Hindlimb muscle (tissue), 1 donor: ENCODE measurements at places on chromosomes 11 and 22. TPM values are rescaled to one million over a fixed set of nuclear protein-coding genes. Genes with fewer than 3 reads are reported as not detected.

DNA sequence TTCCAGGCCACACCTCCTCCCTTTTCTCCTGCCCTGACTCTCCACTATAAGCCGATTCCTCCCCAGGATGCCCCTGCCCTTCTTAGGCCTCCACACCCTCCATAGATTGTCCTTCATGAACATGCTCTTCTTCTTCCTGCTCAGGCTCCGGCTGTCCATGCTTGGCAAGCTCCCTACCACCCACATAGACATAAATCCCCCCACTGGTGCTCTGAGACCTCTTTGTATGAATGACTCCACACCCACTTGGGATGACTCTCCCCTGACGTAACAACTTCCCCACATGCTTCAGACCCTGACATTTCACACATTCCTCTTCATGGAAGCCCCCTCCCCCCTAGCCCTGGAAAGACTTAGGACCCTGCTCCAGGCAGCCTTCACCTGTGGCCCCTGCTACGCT lies 542.5 kb upstream of the LARGE1 start:
- DNase-seq = no peak

VPREB1 gene
- 0.26 TPM for polyA plus RNA-seq

PDE2A gene
- polyA plus RNA-seq = 22.4 TPM

DNA sequence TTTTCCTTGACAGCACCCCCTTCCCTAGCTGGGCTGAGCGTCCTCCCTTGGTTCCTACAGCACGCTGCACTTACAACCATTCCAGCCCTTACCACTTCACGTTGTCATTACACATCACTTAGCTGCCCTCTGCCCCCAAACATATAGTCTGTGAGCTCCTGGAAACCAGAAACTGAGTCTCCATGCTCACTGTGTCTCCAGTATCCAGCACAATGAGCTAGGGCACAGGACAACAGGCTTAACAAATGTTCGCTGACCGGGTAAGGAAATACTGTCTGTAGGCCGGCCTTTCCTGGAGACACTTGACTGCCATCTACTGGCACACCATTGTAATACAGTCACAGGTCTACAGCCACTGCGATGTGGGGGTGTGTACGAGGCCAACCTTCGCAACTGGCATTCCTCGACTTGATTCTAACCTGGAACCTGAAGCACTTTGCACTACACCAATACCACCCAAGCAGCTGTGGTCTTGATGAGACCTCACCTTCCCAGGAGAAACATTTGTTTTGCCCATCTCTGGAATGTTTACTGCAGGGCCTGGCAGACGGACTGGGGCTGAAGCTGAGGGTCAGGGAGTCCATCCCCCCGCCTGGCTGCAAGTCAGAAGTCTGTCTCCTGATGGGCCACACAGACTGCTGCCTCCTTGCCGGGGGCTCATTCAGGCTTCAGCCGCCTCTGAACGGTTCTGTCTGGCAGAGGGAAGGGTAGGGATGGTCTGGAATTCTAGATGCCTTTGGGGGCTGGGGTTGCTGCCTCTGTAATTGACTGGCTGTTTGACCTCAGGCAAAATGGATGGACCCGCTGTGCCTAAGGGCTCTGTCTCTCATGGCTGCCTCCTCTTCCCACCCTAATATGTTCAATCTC lies 72.0 kb downstream of the SYN3 start:
- DNase-seq = peak; percentile 87

GRCh38 chr11:124079631-124080326 lies 35.5 kb upstream of the VWA5A start:
- no peak for DNase-seq

GRCh38 chr11:102194257-102194656 lies 84.0 kb downstream of the YAP1 start:
- DNase-seq = no peak

GRCh38 chr22:38953577-38954413 lies 3.6 kb upstream of the APOBEC3A start:
- DNase-seq = no peak

C11orf65 gene
- 1.0 TPM for polyA plus RNA-seq

- peak; percentile 30 for DNase-seq
These were observed 219.6 kb downstream of the C11orf87 start for GRCh38 chr11:109641549-109641948.

- DNase-seq = no peak
These were observed 8.0 kb upstream of the CHADL start for GRCh38 chr22:41248758-41249157.

DNA sequence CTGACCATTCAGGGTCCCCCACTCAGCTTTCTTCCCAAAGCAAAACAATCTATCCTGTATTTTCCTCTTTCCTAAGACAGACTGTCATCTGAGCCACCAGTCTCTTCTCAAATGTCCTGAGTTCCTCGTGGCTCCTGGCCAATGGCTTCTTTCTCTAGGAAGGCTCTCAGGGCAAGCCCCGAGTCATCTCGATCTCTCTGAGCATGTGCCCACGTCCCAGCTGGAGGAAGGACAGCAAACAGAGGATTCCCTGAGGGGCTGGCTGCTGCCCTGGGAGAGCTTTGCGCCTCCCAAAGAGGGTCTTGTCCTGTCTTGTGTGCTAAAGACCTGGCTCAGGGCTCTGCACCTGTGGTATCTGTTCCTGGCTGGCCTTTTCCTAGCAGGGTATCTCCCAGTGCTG lies 8.3 kb downstream of the SLC37A2 start:
- DNase-seq = no peak

DNA sequence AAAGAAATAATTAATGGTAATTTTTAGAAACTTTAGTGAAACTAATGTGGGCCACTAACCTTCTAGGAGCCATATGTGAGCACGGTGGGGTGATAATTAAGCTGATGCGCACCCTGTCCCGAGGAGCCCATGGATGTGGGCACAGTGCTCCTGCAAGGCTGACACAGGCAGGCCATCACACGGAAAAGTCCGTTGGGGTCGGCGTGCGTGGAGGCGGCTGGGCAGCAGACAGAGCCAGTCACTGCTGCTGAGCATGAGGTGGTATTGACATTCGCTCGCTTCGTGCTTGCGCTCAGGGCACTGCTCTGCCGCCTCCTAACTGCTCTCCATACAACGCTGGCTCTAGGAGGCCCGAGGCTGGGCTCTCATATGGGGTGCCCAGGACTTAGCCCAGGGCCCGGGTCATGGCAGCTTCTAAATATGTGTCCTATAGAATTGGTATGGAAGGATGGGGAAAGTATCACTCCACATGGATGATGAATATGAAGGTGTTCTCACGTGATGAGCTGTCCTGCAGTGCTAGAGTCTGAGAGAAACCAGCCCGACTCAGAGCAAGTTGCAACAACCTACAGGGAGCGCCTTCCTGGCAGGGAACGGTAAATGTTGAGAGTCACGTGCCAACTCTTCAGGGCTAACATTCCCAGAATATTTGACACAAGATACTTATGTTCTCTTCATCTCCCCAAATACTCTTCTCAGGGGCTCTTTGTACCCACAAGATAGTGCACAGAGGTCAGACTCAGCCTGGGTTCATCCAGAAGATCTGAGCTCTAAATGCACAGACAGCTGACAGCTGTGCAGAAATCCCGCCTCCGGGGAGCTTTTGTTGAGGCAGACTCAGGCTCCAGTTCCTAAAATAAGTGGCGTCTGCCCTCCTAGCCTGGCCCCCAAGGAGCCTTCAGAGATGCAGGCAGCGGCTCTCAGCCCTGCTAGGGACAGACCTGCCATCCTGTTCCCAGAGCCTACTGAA lies 50.6 kb upstream of the ARFGAP3 start:
- DNase-seq = peak; percentile 58

DNA sequence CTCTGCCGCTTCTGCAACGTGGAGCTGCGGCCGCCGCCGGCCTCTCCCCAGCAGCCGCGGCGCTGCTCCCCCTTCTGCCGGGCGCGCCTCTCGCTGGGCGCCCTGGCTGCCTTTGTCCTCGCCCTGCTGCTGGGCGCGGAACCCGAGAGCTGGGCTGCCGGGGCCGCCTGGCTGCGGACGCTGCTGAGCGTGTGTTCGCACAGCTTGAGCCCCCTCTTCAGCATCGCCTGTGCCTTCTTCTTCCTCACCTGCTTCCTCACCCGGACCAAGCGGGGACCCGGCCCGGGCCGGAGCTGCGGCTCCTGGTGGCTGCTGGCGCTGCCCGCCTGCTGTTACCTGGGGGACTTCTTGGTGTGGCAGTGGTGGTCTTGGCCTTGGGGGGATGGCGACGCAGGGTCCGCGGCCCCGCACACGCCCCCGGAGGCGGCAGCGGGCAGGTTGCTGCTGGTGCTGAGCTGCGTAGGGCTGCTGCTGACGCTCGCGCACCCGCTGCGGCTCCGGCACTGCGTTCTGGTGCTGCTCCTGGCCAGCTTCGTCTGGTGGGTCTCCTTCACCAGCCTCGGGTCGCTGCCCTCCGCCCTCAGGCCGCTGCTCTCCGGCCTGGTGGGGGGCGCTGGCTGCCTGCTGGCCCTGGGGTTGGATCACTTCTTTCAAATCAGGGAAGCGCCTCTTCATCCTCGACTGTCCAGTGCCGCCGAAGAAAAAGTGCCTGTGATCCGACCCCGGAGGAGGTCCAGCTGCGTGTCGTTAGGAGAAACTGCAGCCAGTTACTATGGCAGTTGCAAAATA lies 816 bp downstream of the PDE3B start:
- DNase-seq = peak; percentile 42

GRCh38 chr22:44878483-44879300 lies 126.3 kb downstream of the ARHGAP8 start:
- no peak for DNase-seq

DKK3 gene
- 49.7 TPM for polyA plus RNA-seq

PKP3 gene
- polyA plus RNA-seq = 0.36 TPM

DNA sequence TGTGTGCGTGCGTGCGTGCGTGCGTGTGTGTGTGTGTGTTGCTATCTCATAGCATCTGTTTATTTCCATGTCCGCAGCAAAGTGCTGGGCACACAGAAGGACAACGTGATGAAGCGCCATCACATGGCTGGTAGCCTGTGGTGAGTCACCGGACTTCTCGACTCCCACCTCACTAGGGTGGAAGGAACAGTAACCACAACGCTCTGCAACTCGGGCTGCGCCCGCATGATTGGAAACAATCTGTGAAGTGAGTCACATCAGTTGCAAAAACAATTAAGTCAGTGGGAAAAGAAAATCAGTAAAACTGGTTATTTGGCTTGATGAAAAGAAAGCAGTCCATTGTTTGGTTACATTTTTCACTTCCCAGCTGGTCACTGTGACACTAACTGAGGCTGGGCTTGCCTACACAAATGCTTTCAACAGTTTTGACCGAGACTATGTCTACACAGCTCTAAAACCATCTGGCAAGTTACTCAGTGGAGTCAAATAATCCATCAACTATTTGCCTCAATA lies 437.3 kb upstream of the CADM1 start:
- DNase-seq = no peak

DDIAS gene
- polyA plus RNA-seq = 2.6 TPM

- DNase-seq = no peak
These were observed 304.3 kb upstream of the NCAM1 start for GRCh38 chr11:112656772-112657428.

GRCh38 chr22:31241200-31241599 lies 29.1 kb downstream of the LIMK2 start:
- DNase-seq = no peak

ANKK1 gene
- 0.26 TPM for polyA plus RNA-seq

AIFM3 gene
- polyA plus RNA-seq = 0.45 TPM

GLYAT gene
- not detected for polyA plus RNA-seq

DNA sequence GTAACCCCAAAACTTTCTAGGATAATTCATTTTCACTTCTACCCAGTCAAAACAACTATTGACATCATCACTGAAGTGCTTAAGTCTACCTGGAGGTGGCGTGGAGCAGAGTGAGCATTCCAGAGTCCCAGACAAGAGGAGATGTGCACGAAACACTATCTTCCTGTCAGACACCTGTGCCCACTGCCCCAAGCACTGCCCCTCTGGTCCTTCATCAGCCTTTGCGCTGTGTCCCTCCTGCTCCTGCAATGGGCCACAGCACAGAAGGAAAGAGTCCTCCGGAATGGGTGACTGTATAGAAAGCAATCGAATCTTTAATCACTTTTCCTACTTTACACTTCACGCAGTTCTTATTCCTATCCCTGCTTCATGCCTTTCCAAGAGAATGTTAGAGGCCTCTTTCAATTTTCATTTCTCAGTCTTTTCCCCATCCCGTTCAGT lies 512 bp upstream of the GRIA4 start:
- DNase-seq = no peak

TSPAN32 gene
- 5.3 TPM for polyA plus RNA-seq

- DNase-seq = no peak
These were observed 27.6 kb upstream of the CCDC34 start for GRCh38 chr11:27390318-27391295.

GRCh38 chr11:1149545-1149944 lies 8.2 kb upstream of the MUC5AC start:
- DNase-seq = no peak

TPBGL gene
- polyA plus RNA-seq = 0.30 TPM

- peak; percentile 17 for DNase-seq
These were observed 471 bp downstream of the RNF185 start for GRCh38 chr22:31160328-31160978.

DNA sequence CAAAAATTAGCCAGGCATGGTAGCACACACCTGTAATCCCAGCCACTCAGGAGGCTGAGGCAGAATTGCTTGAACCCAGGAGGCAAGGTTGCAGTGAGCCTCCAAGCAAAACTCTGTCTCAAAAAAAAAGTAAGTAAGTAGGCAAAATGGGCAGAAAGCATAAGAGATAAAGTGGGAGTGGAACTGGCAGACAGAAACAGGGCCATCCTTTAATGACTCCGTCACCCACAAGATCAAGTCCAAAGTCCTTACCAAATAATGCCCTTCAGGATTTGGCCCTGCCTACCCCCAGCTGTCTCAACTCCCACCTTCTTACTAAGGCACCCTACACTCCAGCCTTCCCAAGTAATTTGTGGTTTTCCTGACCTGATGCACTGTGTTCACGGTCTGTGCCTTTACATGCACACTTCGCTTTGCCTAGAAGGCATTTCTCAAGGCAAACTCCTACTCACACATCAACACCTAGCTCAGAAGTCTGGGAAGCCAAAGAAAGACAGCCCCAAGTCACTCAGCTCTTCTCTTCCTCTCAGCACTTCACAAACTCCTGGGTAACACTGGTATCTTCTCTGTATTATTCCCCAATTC lies 6.1 kb downstream of the MAPK1 start:
- DNase-seq = no peak

GRCh38 chr11:71240061-71240690 lies 12.2 kb downstream of the SHANK2 start:
- no peak for DNase-seq

OR51B5 gene
- not detected for polyA plus RNA-seq

GRCh38 chr11:102600666-102601065 lies 24.5 kb downstream of the MMP20 start:
- DNase-seq = no peak

DNA sequence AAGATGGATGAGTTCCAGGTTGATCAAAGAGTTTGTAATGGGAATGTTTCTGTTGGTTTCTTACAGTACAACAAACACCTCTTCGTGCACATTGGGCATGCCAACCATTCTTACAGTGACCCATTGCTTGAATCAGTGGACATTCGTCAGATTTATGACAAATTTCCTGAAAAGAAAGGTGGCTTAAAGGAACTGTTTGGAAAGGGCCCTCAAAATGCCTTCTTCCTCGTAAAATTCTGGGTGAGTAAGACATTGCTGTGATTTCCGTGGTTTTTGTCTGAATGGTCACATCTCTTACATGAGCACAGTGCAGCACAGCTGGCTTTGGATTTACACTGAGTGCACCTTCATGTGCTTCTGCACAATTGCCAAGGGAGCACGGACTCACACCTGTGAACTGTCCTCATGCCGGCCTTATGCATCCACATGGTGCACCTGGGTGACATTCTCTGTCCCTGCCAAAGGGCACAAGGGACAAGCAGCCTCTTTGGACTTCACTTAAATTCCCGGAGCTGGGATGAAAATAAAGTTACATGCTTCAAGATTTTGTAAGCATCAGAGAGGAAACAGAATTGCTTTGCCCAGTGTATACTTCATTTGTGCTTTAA lies 107.1 kb upstream of the RASSF10 start:
- no peak for DNase-seq

GRCh38 chr11:67611165-67611564 lies 4.4 kb downstream of the NDUFV1 start:
- DNase-seq = no peak
